ENCODE measurements at places on chromosomes 2 and 18.

- no peak for DNase-seq
These were observed 82.0 kb downstream of the SGPP2 start for GRCh38 chr2:222506230-222506935.

DNA sequence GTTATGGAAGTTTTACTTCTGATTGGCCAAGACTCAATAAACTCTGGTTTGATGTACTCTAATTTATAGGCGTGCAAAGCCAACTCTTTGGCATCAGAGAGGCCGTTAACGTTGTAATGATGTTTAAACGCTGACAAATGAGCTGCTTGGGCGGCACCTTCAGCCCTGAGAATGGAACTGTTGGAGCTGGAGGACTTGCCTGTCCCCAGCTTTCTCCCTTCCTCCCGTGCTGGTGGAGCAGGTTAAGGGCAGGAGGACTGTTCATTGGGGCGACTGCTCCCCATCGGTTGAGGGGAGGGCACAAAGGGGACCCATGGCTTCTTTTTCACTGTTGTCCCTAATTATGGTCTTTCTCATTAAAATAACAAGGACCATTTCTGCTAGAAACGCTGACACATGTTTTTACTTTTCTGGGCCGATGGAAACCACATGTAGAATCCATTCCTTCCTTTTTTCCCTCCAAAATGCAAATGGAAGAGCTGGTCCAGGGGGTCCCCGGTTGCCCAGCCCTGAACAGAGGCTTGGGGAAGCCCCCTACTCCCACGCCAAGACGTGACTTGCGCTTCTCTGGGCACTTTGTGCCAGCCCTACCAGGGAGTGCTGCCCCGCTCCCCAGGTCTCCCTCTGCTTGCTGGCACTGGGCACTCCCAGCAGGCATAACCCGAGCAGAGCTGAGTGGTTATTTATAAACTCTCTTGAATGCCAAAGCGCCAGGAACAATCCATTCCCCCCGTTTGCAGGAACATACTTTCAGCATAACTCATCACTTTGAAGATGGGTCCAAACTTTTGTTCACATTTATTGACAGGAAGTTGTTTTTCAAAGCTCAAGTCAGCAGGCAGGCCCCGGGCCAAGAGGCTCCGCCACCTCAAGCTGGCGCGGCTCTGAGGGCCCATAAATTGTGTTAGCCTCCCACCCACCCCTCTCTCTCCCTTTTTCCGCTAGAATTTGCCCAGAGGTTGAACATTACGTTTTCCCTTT is 170.1 kb downstream of the ASB1 start:
- no peak for DNase-seq

GRCh38 chr18:55268151-55268601 is 308.9 kb upstream of the CCDC68 start:
- no peak for DNase-seq

DNA sequence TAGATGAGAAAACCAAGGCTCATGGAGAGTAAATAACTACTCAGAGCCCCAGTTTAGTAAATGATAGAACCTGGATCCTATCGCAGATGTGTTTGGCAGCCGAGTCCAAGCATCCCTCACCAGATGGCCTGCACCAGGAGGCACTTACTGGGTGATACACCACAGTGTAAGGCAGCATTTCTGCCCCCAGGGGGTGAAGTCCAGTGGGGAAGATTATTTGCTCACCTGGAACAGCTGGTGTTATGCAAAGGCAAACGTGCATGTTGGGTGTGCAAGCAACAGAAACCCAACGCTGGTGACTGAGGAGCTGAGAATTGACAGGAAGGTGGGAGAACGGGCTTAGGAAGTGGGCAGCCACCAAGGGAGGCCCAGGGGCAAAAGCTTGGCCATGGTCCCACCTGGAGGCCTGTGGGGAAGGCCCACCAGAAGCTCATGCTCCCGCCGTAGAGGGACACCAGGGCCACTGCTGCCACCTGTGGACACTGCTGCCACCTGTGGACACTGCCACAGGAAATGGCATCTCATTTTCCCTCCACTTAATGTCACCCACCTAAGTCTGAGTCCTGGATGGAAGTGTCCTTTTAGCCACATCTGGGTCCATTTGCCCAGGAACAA is 100.6 kb downstream of the TFCP2L1 start:
- no peak for DNase-seq

DNA sequence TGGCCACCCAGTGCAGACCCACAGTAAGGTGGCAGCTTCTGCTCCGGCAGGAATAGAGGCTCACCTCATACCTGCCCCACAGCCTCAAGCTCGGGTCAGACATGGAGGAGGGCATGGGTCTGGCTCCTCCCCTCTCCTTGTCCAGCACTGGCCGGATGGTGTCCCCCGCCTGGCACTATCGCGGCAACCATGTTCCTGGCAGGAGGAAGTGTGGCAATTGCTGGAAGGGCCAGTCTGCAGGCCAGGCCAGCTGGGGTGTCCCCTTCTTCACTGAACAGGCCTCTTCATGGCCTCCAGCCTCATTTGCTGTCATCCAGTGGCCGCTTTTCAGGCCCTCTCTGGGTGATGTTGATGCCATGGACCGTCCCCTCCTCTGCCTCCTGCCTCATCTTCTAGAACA is 41.4 kb upstream of the SMAD7 start:
- no peak for DNase-seq

DNA sequence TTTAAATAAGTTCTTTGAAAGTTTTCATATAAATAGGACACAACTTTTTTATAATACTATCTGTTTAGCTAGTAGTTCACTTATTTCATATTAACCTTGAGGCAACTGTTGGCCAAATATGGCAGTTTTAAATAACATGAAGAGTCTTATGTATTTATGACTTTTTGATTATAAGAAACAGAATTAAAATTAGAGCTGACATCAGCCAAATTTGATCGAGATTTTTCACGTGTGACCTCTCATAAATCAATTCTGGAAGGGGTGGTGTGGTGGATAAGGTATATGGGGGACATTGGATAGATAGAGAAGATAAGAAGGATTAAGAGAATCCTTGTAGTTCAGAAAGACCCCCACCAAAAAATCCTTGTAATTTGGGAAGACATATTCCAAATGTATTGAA is 776.6 kb downstream of the LRRTM4 start:
- DNase-seq = no peak

DNA sequence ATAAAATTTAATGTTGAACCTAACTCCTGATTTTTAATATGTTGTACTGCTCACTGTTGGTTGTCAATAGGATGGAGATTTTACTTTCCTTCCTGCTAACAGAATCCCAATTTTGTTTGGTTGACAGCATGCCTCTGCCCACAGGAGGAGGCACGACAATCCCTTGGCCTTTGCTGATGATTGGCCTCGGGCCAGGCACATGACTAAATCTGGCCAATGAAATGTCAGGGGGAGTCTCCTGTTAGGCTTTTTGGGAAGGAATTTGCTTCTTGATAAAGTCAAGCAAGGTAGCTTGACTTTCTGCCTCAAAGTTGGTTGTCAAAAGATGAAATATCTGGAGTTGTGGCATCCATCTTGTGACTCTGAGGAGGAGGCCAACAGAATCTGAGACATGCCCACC is 6.8 kb upstream of the TGFA start:
- DNase-seq = no peak

GRCh38 chr2:118292991-118293390 is 204.7 kb downstream of the INSIG2 start:
- no peak for DNase-seq

- DNase-seq = no peak
These were observed 155.2 kb downstream of the FBXO15 start for GRCh38 chr18:73992242-73993022.

GRCh38 chr2:190655570-190655969 is 6.7 kb downstream of the NAB1 start:
- DNase-seq = no peak

Data from bone marrow (tissue), 2 donors.